Stimulated activated CD4-positive, alpha-beta T cell treated with anti-CD3 and anti-CD28 coated beads, Interleukin-1b, Interleukin-23, amount 100 ng/mL, for 48 hours (primary cell): ENCODE measurements at places on chromosomes 1 and 21.

DNA sequence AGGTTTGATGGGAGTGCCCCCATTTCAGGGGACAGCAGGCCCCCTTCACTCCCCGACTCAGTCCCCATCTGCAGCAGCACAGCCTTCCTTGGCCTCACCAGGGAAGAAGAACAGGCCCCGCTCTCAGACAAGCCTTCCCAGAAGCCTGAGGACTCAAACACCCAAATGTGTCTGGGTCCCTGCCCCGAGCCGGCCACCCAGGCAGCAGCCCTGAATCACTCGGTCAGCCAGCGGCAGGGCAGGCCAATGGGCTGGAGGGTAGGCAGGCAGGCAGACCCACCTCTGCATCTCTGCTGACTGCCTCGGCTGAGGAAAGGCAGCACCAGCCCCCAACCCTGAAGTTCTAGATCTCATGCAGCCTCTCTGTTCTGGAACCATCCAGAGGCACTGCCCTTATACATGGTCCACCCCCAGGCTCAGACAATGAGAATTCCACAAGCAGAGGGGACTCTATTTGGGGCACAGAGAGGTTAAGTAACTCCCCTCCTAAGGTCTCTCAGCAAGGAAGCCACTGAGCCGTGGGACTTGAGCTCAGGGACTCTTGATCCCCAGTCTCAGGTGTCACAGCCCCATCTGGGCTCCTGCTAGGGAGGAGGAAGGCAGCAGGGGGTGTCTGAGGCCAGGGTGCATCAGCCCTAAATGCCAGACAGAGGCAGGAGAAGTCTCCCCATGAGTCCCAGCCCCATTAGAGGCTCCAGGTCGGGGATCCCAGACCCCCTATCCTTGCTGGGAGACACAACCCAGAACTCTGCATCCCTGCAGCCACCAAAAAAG, 33.2 kb upstream of the RUNX3 start:
- DNase-seq, result no peak

DNA sequence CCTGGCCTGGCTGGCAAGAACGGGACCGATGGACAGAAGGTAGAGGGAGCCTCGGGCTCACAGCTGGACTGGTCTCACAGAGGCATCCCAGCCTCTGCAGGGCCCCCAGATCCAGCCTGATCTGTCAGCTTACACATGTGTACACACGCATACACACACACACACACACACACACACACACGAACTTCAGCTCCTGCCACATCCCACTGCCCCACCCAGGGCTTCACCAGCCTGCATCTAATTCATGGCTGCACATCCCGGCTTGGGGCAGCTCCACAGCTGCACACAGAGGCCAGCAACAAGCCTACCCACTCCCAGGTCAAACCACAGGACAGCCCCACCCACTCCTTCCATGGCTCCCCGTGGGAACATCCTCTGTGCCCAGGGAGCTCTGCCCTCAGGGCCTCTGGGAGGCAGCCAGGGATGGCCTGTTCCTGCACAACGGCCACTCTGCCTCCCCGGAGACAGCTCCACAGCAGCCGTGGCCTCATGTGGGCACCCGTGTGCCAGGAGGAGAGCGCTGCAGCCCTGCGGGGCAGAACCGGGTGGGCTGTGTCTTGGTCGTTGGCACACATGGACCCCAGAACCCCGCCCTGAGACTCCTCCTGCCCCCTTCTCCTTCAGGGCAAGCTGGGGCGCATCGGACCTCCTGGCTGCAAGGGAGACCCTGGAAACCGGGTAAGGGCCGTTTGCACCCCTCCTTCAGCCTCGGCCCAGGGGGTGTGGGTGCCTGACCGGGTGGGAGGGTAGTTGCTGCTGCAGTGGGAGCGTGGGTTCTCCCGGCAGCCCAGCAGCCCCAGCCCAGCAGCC, 19.1 kb downstream of the COL6A2 start:
- DNase-seq, result no peak

DNA sequence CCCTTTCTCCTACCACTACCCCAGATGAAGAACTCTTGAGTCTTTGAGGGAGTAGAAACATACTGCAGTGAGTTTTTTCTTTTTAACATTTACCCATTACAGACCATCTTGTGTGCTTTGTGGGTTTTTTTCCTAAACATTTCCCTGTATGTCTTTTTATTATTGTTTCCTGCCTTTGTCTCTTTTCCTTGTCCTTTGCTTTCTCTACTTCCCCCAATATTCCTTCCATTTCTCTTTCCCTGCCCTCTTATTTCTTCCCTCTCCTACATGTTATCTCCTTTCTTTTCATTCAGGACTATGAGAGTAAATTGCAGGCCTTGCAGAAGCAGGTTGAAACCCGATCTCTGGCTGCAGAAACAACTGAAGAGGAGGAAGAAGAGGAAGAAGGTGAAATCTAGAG, 79.1 kb upstream of the PGD start:
- DNase-seq, result no peak

- DNase-seq, result no peak
Measured at GRCh38 chr1:154316704-154317103, 4.2 kb upstream of the AQP10 start.

DNA sequence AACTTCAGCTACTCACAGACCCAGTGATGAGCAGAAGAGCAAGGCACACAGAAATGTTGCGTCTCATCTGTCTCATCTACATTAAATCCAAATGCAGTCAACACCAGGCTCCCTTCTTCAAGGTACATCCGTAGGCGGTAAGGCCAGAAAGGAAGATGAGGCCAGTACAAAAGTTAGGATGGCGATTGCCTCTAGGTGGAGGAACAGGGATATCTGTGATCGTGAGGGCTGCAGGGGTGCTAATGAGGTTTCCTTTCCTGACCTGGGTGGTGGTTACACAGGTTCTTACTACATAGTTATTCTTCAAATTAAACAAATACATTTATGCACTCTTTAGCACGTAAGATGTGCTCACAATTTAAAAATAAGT, 1.4 kb upstream of the MYBPH start:
- DNase-seq, result no peak
